ENCODE measurements at places on chromosomes 6 and 20.
A peak's percentile ranks its signal among the peaks of the same experiment; 100 is the strongest.

DNA sequence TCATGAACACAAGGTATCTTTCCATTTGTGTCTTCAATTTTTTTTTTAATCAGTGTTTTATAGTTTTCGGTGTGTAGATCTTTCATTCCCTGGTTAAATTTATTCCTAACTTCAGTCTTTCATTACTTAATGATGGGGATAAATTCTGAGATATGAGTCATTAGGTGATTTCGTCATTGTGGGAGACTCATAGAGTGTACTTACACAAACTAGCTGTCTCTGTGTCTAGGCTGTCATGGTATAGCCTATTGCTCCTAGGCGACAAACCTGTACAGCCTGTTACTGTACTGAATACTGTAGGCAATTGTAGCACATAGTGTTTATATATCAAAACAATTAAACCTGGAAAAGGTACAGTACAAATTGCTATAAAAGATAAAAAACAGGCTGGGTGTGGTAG, 42.1 kb downstream of the SMAP1 start:
- no peak for DNase-seq

- no peak for DNase-seq
Observed at GRCh38 chr6:122818866-122819265, 29.8 kb downstream of the SMPDL3A start.

- no peak for DNase-seq
Observed at GRCh38 chr6:77707603-77708002, 54.8 kb downstream of the MEI4 start.

- no peak for DNase-seq
Observed at GRCh38 chr20:52001999-52002666, 189.4 kb downstream of the ZFP64 start.

- DNase-seq: peak; percentile 41
Observed at GRCh38 chr6:53300656-53301551, 47.8 kb downstream of the ELOVL5 start.

DNA sequence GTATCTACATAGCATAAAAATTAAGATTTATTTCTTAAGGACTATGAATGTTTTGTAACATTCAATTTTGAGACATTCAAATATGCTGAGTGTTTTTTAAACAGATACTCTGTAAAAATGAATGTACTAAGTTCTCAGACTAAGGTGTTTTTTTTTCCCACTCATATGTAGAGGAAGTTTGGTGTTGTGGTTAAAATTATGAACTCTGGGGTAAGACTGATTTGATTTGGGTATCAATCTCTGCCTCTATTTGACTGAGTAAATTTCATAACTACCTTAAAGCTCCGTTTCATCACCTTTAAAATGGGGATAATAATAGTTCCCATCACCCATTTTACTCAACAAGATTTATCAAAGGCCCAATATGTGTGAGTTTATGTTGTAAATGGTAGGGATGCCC, 386.6 kb upstream of the FLRT3 start:
- DNase-seq: no peak

GRCh38 chr6:56246881-56247653, at the start of gene COL21A1:
Gene COL21A1 (minus strand): TSS chr6:56247580. CDS start chr6:56182618, 64,962 bp downstream.
- no peak for DNase-seq

DNA sequence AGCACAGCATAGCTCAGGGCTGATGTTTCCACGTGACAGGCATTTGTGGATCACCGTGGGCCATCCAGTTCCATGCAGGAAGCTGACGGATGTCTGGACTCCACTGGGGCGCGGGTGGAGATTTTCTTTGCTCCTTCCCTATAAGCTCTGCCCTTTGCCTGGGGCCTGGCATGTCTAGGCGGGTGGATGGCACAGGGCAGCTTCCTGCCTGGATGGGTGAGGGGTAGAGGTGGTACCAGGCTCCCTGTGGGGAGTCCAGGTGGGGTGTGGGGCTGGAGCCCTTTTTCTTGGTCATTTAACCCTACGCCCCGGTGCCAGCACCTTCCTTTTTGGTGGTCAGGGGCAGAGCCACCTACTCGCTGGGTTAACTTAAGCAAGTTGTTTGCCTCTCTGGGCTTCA, 10.4 kb downstream of the FAM110A start:
- no peak for DNase-seq

DNA sequence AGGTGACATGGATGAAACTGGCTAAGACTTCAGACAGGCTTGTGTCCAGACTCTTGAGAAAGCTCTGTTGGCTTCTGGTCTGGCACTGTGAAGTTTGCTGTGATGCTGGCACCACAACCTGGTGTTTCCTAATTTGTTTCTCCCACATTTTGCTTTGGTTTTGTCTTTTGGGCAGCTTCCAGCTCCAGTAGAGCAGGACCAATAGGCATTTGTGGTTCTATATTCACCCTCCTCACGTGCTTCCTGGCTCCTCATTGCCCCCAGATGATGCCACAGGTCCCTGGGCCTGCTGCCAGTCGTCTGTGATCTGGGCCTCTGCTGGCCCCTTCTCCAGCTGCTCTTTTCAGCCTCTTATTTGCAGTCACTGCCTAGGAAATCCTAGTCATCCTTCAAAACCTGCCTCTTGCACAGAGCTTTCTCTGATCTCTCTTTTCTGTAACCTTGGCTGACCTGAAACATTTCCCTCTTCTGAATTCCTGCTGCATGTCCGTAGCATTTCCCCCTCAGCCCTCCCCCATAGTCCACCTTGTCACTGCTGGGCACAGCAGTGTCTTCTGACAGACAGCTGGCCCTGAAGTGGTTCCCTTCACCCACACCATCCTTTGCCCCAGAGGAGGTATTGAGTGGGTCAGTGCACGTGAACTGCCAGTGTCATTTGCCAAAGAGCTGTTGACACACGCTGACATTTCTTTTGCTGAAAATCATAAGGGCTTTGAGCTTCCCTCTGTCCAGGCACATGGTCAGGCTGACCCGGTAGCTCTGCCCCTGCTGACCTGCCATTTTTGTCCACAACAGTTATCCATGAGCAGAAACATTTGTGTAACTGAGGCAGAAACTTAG, 63.0 kb downstream of the PTPN1 start:
- no peak for DNase-seq

- DNase-seq: no peak
Observed at GRCh38 chr20:3133155-3133554, 26.5 kb downstream of the FASTKD5 start.

GRCh38 chr6:141562186-141562811, 570.4 kb upstream of the GJE1 start:
- no peak for DNase-seq

GRCh38 chr6:47924001-47924400, 142.2 kb downstream of the OPN5 start:
- no peak for DNase-seq

DNA sequence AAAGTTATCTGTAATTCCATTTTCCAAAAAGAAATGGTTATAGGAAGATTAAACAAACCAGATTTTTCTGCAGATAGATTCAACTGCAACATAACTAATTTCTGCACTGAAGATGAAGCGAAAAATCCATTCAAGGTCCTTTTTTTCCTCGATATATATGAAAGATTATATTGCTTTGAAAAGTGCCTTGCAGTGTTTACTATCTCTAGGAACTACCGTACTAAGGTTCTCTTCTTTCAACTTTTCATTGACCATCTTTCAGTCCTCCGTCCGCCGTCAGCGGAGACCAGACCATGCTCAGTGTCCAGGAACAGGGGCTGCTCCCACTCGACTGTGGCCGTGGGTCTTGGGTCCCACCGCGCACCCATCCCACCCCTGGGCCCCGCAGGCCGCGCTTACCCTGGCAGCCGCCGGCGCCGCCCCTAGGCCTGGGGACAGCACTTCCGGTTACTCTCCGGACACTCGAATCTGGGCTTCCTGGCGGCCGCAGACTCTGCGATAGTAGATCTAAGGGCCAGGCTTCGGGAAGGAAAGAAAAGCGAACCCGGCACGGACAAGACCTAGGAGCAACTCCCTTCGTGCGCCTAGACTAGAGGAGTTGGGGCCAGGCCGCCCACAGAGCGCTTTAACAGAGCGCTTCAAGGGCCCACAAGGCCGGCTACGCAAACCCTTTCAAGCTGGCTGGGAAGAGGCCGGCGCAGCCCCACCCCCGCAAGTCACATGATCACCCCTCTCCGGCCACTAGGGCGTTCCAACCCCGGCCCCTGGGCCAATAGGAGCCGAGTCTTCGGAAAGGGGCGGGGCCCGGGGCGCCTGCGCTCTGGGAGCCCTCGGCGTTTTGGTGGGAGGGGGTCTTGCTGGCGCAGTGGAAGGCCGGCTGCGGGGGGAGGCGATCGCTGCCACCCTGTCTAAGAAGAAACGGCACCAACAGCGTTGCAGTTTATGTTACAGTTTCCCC, at the start of gene ZNF322:
TSS of gene ZNF322 (minus strand) at position 705 of the 958 bp plus-strand sequence. CDS start 21,193 bp downstream, outside the sequence.
- DNase-seq: peak; percentile 87

GRCh38 chr20:39534846-39535245, 572.7 kb downstream of the DHX35 start:
- DNase-seq: no peak

- DNase-seq: no peak
Observed at GRCh38 chr20:59032713-59033059, 551 bp upstream of the ATP5F1E start.

- no peak for DNase-seq
Observed at GRCh38 chr6:43702171-43702533, 14.6 kb upstream of the MRPS18A start.

Measured in CD4-positive, alpha-beta T cell treated with Interleukin-6 at 100 ng/mL for 8 hours (primary cell).